ENCODE measurements at places on chromosomes 1 and 21. TPM values are rescaled to one million over a fixed set of nuclear protein-coding genes. Genes with fewer than 3 reads are reported as not detected.

CELA2B gene
- not detected for total RNA-seq

CHAF1B gene
- total RNA-seq = 10.9 TPM

AQP10 gene
- not detected for total RNA-seq

ANGEL2 gene
- total RNA-seq = 44.6 TPM

CCDC17 gene
- 1.9 TPM for total RNA-seq

SLC27A3 gene
- 10.2 TPM for total RNA-seq

TNFRSF9 gene
- 0.29 TPM for total RNA-seq

LRRC39 gene
- total RNA-seq = 0.87 TPM

GBP7 gene
- total RNA-seq = not detected

RAB25 gene
- not detected for total RNA-seq

CDC73 gene
- 36.1 TPM for total RNA-seq

S100A7A gene
- not detected for total RNA-seq

KANK4 gene
- total RNA-seq = not detected

PALMD gene
- not detected for total RNA-seq

TGFBR3 gene
- total RNA-seq = 0.72 TPM

HTR1D gene
- total RNA-seq = 0.23 TPM

FCRLB gene
- 8.6 TPM for total RNA-seq

EMC1 gene
- 48.6 TPM for total RNA-seq

SELENBP1 gene
- total RNA-seq = not detected

ASCL5 gene
- total RNA-seq = not detected

LINGO4 gene
- total RNA-seq = not detected

OPRD1 gene
- 6.9 TPM for total RNA-seq

LCE3E gene
- total RNA-seq = not detected

OR2W3 gene
- total RNA-seq = 0.45 TPM

GFI1 gene
- total RNA-seq = 1.1 TPM

ZNF683 gene
- not detected for total RNA-seq

PRDM16 gene
- total RNA-seq = not detected

TNFSF4 gene
- 0.61 TPM for total RNA-seq

AMPD1 gene
- total RNA-seq = not detected

IRF6 gene
- 0.04 TPM for total RNA-seq

HCRTR1 gene
- total RNA-seq = not detected

COL6A1 gene
- total RNA-seq = 98.2 TPM

CA6 gene
- total RNA-seq = not detected

RHBG gene
- total RNA-seq = not detected

MYCL gene
- 2.5 TPM for total RNA-seq

OLIG2 gene
- total RNA-seq = 3.8 TPM

S1PR1 gene
- total RNA-seq = 1.8 TPM

TRAF3IP3 gene
- total RNA-seq = not detected

SPRR3 gene
- not detected for total RNA-seq

ZNF648 gene
- total RNA-seq = 0.38 TPM

POU3F1 gene
- 0.08 TPM for total RNA-seq

LCE1B gene
- total RNA-seq = not detected

Measured in A375 (cell line).